KG1 (cell line): ENCODE measurements at places on chromosomes 12 and 14.

DNA sequence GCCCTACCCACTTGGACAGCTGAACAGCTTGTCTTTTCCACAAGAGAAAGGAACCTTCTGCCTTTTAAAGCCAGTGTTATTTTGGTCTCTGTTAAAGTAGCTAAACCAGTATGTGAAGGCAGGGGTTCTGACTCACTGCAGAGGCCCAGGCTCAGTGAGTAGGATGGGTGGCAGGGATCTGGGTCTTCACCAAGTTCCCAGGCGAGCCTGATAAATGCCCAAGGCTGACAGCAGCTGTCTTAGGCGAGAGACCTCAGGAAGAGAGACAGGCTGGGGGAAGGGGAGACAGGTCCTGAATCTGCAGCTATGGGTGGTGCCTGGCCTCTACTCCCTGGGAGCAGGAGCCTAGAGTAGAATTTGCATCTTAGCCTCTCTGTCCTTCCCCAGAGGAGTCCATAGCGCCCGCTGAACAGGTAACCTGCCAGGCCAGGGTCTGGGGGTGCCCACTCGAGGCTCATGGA, 18.1 kb upstream of the KIF26A start:
- no peak for DNase-seq

GRCh38 chr14:91255026-91255695, 10.7 kb upstream of the GPR68 start:
- DNase-seq: no peak

GRCh38 chr12:15116086-15116485, 105.1 kb downstream of the RERG start:
- DNase-seq: no peak

GRCh38 chr14:90599748-90600507, 203.1 kb downstream of the CALM1 start:
- DNase-seq: no peak

GRCh38 chr12:63138488-63138887, 12.5 kb downstream of the AVPR1A start:
- no peak for DNase-seq

- peak; percentile 74 for DNase-seq
These were observed 102.8 kb upstream of the BCAT1 start for GRCh38 chr12:25051656-25052195.

GRCh38 chr12:93169536-93169935, 208.2 kb upstream of the NUDT4 start:
- DNase-seq: no peak
